ENCODE measurements at places on chromosomes 4 and X.

DNA sequence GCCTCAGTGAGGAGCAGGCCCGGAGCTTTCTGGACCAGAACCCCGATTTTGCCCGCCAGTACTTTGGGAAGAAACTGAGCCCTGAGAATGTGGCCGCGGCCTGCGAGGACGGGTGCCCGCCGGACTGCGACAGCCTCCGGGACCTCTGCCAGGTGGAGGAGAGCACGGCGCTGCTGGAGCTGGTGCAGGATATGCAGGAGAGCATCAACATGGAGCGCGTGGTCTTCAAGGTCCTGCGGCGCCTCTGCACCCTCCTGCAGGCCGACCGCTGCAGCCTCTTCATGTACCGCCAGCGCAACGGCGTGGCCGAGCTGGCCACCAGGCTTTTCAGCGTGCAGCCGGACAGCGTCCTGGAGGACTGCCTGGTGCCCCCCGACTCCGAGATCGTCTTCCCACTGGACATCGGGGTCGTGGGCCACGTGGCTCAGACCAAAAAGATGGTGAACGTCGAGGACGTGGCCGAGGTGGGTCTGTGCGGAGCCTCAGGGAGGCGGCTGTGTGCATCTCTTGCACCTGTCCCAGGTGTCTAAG is 323 bp downstream of the PDE6B start:
- no peak for DNase-seq

GRCh38 chr4:180058691-180059215 is 2184.4 kb upstream of the TENM3 start:
- DNase-seq, result peak; percentile 51

DNA sequence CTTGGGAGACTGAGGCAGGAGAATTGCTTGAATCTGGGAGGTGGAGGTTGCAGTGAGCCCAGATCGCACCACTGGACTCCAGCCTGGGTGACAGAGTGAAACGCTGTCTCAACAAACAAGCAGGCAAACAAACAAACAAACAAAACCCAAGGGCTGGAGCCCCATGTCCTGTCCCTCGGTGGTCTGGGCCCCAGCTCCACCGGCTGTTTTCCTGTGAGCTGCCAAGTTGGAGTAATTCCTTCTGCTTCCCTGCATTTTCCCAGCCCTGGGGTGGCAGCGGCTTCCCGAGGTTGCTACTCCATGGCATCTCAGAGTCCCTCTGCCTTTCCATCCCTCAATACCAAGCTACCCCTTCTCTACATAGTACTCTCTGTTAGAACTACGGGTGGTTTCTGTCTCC is 43.2 kb downstream of the RGS12 start:
- no peak for DNase-seq

GRCh38 chrX:41909068-41909467 is 14.3 kb downstream of the CASK start:
- DNase-seq, result no peak

DNA sequence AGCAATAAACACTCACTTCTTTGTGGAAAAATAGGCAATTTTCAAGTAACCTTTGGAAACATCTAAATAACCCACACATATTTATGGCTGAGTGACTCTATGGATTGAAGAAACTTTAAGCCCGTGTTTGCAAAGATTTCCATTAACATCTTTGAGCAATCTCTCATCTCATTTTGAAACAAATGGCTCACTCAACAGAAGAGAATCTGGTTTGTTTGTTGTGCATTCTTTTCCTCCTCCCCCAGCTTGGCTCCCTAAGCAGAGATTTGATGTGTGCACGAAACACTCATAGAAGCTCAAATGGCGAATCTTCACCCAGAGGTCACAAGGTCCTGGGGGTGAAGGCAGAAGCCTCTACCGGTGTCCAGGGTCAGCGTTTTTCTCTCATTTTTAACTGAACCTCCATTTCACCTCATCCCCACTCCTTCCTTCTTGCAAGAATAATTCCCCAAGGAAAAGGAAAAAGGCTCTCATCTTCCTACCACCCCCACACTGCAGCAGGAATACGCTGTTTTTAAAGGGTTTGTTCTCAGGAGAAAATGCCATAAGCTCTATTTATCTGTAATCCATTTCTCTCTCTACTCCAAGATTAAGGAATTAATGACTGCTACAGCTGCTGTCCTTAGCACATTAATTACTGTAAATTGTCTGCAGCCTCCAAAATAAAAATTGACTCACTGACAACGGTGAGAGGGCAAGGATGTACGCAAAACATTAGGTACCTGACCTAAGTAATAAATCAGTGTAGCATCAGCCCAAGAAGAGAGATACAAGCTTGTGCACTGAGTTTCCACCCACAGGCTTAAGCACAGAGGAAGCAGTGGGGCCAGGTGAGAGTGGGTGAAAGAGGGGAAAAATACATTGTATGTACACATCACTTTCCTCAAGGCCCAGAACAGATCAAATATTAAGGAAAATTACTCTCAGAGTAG is 307.6 kb upstream of the NOCT start:
- no peak for DNase-seq

DNA sequence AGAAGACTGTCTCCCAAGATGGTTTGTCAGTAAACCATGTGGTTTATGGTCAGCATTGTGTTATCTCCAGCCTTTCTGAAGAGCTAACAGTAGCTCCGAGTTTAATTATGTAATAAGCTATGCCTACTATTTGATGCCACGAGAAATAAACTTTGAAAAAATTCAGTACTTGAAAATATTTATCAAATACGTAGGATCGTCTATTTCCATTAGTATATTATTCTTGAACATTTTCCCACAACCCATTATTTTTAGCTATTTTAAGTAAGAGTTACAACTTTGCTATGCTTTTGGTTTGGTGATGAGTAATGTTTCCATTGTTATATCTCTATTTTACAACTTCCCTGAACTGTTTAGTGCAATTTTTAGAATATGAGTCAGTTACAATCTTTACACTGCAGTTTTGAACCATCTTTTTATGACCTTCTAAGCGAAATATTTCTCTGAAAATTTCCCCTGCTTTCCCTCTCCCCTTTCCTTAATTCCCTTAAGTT is 44.5 kb upstream of the TRIM2 start:
- DNase-seq, result no peak

DNA sequence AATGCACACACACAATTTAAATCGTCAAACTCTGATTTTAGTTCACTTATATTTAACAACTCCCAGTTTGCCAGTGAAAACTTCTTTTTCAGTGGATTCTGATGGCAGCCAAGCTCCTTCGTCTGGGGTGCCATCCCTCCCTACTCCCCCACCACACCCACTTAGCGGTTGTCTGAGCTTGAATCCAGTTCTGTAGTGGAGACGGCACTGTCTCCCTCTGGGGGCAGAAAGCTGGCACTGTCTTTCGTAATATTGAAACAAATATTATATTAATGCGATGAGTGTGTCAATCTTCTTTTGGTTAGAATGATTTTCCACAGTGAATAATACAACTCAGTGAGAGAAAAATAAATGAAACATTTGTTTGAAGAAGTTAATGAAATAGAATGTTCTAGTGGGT is 5.4 kb downstream of the MEPE start:
- no peak for DNase-seq

Measured in foreskin melanocyte (primary cell).